ENCODE measurements at places on chromosomes 16 and 17.

DNA sequence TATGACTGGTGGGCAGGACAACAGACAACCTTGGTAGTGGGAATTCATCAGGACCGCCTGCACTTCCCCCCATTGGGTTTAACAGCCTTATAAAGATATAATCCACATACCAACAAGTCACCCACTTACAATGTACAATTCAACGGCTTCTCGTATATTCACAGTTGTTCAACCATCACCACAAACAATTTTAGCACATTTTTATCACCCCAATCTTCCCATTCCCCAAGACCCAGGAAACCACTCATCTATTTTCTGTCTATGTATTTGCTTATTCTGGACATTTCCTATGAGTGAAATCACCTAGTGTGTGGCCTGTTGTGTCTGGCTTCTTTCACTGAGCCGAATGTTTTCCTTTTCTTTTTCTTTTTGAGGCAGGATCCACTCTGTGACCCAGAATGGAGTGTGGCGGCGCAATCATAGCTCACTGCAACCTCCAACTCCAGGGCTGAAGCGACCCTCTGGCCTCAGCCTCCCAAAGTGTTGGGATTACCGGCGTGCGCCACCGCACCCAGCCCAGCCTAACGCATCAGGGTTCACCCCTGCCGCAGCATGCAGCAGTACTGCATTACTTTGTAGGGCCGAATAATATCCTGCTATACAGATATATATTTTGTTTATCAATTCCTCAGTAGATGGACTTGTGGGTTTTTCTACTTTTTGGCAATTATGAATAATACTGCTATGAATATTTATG is 10.9 kb downstream of the ANKS3 start:
- DNase-seq, result no peak

DNA sequence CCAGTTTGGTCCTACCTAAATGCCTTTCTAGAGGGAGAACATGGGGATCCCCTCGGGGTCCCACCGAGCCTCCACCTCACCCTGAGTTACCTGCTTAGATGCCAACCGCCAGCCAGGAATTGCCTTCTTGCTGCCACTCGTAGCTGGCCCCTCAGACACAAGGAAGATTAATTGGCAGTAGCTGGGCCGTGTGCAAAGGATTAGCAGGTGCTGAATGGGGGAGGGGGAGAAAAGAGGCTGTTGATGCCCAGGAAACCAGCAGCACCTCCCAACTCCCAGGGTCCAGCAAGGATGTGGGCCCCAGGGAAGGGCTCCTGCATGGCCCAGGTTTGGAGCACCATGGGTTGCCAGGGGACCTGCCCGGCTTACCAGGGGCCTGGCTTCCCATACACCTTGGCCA is at the start of gene CNGB1:
Gene CNGB1, minus strand, starts transcription at position 159 of the 400 bp plus-strand sequence. CDS start 3,842 bp downstream, outside the sequence.
- DNase-seq, result no peak

GRCh38 chr16:72426386-72426785 is 254.4 kb upstream of the PMFBP1 start:
- no peak for DNase-seq

DNA sequence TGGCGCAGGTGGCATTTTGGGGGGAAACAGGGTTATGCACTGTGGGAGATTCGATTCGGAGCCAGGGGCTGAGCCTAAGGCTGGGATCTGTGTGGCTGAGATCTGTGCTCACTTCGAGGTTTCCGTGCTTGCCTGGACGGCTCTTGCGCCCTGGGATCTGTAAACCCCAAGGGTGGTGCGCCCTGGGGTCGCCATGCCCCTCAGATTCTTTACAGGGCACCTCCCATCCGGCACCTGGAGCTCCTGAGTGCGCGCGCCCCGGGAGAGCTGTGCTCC is 377 bp downstream of the SLC13A5 start:
- no peak for DNase-seq

DNA sequence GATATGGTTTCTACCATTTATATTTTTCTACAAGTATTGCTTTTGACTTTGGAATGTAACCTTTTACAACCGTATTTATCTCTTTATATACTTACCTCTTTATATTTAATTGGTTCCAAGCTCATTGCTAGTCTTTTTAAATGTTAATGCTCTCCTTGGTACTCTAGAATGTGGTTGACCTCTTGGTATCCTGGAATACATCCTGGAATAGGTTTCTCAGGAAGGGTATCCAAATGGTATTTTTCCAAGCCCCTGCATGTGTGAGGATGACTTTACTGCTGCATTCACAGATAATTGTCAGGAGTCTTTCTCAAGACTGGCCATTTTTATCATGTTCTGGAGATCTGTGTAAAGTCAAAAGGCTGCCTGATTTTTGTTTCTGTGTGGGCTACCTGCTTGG is 30.2 kb downstream of the DNAH17 start:
- DNase-seq, result no peak

DNA sequence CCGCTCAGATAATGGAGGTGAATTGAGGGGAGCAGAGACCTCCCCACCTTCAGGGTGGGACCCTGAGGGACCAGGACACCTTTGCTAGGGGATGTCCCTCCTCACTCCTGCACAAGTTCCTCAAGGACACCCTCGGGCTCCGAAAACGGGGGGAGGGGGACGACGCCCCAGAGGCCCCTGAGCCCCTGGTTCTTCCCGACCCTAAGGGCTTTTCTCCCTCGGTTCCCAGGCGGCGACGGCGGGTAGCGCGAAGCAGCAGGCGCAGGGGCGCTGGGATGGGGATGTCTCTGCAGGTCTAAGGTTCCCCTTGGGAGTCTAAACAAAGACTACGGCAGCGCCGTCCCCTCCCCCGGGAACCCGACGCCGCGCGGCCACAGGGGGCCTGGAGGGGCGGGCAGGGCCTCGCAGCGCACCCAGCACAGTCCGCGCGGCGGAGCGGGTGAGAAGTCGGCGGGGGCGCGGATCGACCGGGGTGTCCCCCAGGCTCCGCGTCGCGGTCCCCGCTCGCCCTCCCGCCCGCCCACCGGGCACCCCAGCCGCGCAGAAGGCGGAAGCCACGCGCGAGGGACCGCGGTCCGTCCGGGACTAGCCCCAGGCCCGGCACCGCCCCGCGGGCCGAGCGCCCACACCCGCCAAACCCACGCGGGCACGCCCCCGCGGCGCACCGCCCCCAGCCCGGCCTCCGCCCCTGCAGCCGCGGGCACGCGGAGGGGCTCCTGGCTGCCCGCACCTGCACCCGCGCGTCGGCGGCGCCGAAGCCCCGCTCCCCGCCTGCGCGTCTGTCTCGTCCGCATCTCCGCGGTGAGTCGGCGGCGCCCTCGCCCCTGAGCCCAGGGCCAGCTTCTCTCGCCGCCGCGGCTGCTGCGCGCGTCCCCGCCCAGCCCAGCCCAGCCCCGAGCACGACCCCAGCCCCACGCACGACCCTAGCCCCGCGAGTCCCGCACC is 36.7 kb upstream of the NDRG4 start:
- peak; percentile 32 for DNase-seq

GRCh38 chr16:59522826-59523225 is 788.7 kb upstream of the GOT2 start:
- DNase-seq, result no peak

DNA sequence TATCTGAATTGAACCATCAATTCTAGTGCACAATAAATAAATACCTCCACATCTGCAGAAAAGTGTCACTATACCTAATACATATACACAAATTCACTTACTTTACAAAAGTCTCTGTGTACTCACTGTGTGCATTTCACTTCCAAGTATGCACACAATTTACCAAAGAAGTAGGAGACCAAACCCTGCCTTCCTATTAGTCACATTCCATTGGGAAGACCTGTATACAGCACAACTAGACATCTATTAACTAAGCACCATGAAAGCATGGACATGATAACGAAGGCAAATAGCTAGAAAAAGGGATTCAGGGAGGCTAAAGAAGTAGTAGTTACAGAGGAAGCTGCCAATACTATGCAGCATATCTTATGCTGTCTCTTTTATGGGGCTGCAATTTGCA is 139.5 kb downstream of the SNX11 start:
- DNase-seq, result no peak

DNA sequence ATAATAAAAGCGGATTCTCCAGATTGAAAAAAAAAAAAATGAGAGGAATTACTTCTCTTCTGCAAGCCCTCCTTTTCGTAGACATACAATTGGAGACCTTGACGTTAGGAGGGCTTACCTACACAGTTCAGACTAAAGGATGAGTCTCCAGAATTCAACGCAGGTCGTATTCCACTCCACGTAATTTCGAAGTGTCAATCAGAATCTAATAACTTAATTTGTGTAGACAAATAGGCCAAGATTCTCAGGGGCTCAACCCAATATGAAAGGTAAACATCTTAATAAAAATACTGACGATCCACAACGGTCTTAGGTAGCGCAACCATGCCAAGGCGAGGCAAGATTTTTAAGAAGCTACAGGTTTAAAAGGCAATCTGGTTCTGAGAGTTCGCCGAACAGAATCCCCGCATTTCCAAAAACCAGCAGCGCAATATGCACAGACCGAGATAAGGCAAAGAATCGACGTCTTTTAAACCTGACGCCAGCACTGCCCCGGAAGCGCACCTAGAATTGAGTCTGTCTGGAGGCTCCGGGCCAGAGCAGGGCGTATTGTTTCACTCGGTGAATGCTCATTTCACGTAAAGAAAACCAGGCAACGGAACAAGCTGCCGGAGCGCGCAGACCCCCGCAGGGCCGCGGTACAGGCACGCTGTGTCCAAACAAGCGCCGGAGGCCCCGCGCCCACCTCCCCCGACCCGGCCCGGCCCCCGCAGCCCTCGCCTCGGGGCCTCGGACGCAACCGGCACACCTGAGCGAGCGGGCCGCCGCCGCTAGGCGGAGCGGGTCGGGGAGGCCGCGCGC is 623 bp downstream of the MBTPS1 start:
- no peak for DNase-seq

DNA sequence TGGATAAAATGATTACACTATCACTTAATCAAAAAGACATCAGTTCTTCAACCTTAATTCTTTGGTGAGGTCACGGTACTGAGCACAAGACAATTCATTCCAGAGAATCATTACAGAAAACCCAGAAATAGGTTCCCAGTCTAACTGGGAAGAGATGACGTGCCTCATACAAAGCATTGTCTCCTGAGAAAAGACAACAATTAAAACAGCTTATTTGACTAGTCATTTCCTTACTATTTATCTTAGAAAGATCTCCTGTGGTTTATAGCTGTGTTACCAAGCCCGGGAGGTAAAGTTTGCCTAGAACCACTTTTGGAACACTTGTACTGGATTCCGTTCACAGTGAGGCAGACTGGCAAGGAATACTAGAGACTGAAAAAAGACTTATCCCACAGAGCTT is 5.1 kb downstream of the PHF12 start:
- no peak for DNase-seq

DNA sequence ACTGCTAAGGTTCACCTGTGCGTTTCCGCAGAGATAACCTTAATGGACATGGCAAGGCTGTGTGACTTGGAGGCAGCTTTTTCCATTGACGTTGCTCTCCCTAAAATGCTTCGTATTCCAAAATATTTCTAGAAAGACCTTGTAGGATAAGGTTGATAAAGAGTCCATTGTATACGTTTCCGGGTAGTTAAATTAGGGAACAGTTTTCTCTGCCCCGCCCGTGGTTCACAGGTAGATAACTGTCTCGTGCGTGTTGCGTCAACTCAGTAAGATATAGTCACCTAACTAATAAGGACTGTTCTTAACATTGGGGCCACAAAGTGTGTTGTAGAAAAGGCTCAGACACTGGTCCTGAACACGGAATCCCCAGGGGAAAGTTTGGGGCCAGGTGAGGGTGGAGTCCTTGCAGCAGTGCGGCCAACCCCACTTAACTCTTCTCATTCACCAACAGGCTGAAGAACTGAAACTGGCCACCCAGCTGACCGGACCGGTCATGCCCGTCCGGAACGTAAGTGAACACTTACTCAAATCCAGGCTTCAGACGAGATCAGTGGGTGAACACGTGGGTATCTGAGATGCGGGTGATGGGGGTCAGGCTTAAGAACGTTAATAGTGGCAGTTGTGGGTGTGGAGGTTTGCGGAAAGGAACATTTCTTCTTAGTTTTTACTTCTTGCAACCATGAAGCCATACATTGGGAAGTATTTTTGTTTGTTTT is 1.6 kb downstream of the RPL13 start:
- DNase-seq, result no peak

GRCh38 chr16:67357561-67357960 is 30.9 kb downstream of the LRRC36 start:
- no peak for DNase-seq

DNA sequence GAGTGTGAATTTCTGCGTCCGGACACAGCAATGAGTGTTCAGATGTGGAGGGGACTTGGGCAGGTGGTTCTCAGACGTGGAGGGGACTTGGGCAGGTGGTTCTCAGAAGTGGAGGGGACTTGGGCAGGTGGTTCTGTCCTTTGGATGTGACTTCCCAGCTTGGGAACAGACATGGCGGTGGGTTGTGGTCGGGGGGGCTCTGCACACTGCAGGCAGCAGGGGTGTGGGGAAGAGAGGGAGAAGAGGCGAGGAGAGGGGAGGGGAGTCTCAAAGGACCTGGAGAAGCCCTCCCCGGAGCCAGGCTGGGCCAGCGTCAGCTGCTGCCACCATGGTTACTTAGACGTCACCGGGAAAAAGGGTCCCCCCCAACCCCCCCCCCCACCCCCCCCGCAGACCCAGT is 9.8 kb downstream of the SOX8 start:
- DNase-seq, result no peak

- DNase-seq, result no peak
These were observed 188.2 kb upstream of the CIBAR2 start for GRCh38 chr16:85300406-85300968.

DNA sequence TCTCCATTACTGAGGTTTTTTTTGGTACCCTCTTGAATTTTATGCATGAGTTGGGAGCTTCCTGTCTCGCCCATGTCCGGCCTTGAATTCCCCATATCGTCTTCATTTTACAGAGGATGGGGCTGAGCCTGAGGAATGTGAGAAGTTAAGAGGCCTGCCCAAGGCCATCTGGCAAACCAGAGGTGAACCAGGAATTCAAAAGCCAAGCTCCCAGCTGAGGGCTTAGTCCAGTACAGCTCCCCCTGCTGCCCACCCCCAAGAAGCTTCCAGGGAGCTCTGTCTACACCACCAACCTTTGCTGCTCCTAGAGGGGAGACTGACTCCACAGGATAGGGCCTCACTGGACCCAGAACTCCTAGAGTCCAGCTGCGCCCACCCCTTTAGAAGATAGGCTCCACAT is 20.7 kb upstream of the C16orf78 start:
- DNase-seq, result peak; percentile 49

GRCh38 chr16:65671071-65671470 is 549.2 kb upstream of the CDH11 start:
- DNase-seq, result no peak

- no peak for DNase-seq
These were observed 134.5 kb upstream of the FOXF1 start for GRCh38 chr16:86375851-86376250.

GRCh38 chr16:24543949-24544348 is 4.6 kb downstream of the RBBP6 start:
- no peak for DNase-seq

DNA sequence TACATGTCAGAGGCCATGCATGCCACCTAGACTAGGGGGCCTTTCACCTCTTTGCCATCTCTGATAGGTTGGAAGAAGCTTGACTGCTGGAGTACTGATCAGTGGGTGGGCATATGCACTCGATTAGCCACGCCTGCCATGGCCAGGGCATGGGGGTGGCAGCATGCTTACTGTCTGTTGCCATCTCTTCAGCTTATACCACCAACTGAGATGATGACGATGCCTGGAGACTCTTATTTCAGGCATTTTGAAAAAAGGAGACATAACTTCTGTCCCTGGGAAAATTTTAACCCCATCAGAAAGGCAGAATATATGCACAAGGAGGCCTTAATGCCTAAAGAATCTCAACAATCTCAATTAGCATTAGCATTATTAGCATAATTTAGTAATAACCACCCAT is 60.8 kb downstream of the MSI2 start:
- no peak for DNase-seq
